Cerebellum (tissue), 4 donors: ENCODE measurements at places on chromosomes 3 and 15.

DNA sequence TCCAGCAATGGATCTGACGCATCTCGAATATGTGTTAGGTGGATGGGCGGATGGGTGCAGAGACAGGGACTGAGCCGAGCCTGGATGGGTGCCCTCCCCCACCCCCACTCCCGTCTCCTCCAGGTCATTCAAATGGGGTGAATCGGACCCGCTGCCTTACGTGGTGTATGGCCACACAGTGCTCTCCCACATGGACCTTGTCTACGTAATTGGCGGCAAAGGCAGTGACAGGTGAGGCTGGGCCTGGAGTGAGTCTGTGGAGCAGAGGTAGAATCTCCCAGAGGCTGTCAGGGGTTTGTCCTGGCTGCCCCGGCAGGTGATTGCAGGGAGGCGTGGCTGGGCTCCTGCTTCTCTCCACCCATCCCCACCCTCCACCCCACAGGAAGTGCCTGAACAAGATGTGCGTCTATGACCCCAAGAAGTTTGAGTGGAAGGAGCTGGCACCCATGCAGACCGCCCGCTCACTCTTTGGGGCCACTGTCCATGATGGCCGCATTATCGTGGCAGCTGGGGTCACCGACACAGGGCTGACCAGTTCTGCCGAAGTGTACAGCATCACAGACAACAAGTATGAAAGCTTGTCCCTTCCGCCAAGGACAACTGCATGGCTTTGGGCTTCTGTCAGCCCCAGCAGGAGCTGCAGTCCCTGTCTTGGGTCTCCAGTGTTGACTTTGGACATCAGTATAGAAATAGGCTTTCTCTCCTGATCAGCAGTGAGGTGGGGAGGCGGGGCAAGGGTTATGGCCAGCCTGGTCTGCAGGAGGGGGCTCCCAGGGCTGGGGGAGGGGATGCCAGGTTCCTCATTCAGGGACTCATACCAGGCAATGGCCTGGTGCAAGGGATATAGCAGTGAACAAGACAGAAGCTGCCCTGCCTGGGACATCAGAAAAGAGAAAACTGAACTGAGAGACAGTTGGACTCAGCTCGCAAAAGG is 3.4 kb downstream of the KLHL40 start:
- no peak for DNase-seq

DNA sequence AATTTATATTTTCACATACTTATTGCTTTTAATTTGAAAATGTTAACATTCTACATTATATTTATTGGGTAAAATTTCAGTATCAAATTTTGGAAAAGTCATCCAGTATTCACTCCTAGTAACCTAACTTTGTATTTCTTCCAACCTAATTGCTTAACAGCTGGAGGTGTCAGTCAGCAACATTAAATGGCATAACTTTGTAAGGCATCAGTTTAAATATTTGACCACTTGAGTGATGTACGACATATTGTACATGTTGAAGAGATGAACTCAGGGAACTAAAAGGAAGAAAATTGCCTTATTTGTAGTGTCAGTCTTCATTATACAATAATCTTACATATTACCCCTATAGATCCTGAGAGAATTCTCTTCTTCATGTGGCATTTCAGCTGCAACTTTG is 326.8 kb downstream of the NAALADL2 start:
- no peak for DNase-seq

DNA sequence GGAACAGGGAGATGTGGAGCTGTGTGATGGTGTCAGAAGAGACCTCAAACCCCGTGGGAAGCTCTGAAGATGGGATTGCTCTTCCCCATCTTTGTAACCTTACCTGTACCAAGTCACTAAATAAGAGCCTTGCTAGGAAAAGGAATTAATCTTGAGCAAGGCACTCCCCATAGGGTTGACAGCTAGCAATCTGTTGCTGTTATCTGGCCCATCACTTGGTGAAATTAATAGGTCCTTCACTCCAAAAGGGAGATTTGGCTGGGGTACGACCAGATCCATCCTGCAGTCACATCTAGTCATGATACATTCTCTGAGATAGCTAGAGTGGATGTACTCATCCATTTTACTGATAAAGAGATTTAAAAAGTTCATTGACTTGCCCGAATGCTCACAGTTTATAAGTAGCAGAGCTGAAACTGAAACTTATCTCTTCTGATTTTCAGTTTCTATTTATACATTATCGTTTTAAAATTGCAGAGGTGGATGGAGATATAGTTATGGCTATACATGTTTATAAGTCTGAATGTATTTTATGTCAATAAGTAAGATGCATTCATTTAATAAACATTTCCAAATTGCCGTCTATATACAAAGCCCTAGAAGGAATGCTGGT is 299.1 kb upstream of the MCTP2 start:
- no peak for DNase-seq

- no peak for DNase-seq
Observed at GRCh38 chr15:39642011-39642640, 61.2 kb downstream of the THBS1 start.

DNA sequence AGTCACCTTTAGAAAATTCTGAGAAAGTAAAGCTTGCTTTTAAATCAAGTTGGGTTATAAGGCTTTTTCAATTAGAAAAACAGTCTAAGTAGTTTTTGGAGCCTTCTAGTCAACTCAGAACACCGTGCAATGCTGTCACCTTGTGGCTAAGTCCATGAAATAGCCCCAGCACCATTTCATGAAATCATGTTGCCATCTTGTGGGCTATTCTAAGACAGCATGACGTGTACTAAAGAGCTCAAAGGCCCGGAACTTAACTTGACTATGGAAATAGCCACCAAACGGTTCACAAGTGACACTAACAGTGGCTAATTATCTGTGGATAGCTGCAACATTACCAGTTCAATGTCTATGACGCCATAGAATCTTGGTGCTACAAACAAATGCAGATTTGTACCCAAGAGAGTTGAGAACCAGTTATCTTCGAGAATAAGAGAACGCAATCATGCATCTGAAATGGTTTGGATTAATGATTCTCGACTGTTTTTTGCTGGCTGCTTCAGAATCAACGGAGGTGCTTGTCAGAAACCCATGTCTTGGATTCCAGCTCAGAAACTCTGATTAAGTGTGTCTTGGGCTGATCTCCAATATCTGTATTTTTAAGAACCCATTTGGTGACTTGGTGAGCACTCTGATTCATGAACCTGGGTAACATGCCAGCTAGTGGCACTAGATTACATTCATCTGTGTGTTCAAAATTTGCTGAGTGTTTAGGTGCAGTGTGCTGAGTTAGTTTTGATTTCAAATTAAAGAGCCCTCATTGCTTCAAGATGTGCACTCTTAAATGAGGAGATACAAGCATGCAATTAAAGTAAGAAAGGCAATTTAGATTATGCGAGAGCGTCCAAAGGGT is 111.2 kb upstream of the MCTP2 start:
- DNase-seq, result peak; percentile 36

DNA sequence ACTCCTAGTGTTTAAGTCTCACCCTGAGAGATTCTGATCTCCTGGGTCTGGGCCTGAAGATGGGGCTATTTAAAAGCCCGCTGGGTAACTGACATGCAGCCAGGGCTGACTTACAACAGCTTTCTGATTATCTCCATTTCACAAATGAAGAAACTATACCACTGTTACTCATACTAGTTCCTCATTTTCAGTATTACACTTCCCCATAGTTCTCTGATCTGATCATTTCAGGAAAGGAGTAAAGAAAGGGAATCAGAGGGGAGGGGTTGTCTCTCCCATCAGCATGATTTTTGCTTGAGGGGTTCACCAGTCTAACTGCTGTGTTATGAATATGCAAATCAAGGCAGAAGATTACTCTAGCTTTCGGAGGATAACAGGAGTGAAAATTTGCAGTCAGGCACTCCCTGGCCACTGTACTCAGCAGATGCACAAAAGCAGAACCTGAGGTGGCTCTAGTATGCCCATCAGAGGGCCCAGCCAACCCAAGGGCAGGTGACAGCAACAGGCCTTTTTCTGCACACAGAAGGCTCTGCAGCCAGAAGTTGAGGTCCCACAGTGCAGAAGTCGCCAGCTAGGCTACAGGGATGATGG is 59.4 kb downstream of the DAPK2 start:
- no peak for DNase-seq

DNA sequence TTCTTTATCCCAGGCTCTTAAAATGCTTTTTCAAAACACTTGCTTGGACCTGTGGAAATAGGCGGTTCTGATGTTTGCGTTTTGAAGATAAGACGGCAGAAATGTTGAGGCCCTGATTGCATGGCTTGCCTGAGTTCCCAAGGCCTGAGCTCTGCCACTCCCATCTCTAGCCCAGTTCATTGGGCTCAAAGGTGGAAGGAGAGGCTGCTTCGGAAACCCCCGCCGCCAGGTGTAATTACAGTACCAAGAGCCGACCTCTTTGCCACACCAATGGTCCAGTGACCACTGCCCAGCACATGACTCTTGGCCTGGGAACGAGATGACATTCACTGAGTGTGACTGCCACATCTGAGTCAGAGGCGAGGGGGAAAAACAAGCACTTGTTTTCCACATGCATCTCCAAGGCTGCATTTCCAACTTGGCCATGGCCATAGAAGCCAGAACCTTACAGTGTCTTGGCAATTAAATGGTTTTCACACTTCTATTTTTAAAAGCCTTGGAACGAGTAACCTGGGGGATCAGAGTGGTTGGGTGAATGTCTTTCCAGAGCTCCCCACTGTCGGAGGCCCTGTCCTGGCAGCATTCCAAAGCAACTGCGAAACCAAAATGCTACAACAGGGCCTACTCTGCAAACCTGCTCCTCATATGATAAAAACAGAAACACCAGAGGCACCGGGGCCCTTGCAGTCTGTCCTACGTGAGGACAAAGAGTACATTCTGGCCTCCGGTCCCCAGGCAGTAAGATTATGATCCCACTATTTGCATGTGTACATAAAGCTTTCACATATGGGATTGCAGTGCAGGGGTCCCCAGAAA is 63.8 kb upstream of the CGNL1 start:
- peak; percentile 70 for DNase-seq

DNA sequence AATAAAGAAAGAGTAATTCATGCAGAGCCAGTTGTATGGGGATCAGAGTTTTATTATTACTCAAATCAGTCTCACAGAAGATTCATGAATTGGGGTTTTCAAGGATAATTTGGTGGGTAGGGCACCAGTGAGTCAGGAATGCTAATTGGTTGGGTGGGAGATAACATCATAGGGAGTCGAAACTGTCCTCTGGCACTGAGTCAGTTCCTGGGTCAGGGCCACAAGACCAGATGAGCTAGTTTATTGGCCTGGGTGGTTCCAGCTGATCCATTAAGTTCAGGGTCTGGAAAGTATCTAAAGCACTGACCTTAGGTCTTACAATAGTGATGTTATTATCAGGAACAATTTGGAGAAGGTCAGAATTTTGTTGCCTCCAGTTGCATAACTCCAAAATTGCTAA is 998.6 kb upstream of the EPHA6 start:
- no peak for DNase-seq

DNA sequence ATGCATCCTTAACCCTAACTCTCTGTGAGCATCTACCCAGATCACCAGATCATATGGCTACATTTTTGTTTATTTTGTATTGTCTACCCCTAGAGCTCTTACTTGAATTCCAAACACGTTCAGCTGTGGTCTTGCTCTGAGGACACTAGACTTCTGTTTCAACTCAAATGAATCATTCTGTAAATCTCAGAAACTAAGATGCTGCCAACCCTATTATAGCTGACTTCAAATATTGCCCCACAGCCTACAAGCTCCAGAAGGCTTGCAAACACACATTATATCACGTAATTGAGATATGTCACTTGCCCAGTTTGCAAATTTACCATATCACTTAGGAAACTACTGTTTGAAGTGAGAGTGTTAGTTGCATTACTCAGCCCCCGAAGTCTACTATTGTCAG is 426.2 kb upstream of the ARL6 start:
- DNase-seq, result no peak
